ENCODE measurements at places on chromosomes 1 and 21.

GRCh38 chr1:160410406-160411005, 10.1 kb downstream of the VANGL2 start:
- no peak for DNase-seq

GRCh38 chr1:173205146-173206051, 1.7 kb downstream of the TNFSF4 start:
- DNase-seq: no peak

DNA sequence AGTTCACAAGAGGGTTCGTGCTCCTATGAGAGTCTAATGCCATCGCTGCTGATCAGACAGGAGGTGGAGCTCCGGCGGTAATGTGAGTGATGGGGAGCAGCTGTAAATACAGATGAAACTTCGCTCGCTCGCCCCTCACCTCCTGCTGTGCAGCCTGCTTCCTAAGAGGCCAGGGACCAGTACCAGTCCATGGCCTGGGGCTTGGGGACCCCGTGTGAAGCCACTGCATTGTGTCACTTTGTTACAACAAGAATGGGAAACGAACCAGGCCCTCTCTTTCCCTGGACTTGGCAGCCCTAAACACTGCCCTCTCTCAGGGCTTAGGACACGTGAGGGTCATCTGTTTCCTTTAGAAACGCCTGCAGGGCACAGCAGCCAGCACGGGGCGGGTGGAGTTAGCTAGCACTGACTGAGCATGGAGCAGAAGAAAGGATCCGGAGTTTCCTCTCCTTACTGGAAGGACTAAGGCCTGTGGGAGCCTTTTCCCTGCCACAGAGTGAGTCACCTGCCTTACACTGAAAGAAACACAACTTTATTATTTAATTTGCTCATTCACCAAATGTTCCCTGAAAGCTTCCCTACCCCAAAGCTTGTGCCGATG, 185.2 kb upstream of the TMEM51 start:
- no peak for DNase-seq

DNA sequence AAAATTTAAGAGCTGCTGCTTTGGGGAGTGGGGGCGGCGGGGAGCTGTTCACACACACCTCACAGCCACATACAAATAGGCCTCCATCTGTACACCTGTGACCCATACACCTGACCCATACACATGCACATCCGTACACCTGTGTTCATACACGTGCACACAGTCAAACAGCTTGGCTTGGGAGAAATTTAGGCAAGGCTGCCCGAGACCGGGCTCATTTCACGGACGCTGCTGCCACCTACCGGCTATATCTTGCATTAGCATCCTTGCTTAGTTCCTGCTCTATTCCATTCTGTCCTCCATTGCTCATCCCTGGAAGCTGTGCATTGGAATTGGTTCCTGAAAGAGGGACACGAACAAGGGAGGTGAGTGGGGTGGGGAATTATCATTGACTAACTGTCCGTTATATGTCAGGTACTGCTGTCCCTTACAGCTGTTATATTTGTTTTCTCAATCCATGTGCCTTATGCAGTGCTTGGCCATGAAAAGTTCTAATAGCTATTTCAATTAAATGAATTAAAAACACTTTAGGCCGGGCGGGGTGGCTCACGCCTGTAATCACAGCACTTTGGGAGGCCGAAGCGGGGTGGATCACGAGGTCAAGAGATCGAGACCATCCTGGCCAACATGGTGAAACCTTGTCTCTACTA, 37.1 kb upstream of the EPB41 start:
- DNase-seq: no peak

GRCh38 chr1:165954940-165955339, 127.5 kb downstream of the UCK2 start:
- DNase-seq: peak; percentile 62

GRCh38 chr1:209516771-209517680, 66.5 kb upstream of the CAMK1G start:
- no peak for DNase-seq

DNA sequence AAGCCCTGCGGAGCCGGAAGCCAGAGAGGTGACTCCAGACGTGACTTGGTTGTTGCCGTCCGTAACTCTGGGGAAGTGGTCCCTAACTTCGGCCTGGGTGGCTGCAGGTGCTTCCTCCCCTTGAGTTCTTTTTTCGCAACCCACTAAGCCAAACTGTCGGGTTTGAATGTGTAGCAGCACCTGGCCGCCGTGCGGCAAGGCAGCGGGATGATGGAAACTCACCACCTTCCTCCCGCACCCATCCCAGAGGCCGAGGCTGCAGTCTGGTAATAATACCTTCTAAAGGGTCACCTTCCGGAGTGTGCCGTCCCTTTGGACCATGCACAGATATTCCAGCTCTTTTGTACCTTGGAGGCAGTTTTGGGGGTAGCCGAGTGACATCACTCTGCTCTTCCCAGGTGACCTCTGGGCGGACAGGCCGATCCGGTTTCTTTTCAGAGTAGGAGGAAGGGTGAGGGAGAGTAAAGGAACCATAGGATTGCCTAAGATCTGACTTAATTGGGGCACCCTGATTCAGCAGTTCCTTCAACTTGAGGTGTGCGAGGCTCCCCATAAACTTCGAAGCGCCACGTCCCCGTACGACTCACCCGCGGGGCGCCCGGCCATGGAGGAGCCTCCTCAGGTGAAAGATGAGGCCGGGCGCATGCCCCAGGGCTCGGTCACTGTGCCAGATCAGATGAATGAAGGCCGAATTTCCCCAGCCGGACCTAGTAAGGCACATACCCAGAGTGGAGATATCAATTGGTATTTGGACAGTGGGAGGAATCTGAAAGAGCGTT, 1.0 kb downstream of the KCNK1 start:
- no peak for DNase-seq

GRCh38 chr1:111778541-111779051, 22.9 kb downstream of the DDX20 start:
- DNase-seq: no peak

GRCh38 chr1:227950735-227951346, 3.1 kb upstream of the WNT9A start:
- DNase-seq: no peak

- no peak for DNase-seq
Measured at GRCh38 chr1:25993197-25993951, 4.5 kb downstream of the PAFAH2 start.

- no peak for DNase-seq
Measured at GRCh38 chr1:221905802-221906201, 163.9 kb upstream of the DUSP10 start.

DNA sequence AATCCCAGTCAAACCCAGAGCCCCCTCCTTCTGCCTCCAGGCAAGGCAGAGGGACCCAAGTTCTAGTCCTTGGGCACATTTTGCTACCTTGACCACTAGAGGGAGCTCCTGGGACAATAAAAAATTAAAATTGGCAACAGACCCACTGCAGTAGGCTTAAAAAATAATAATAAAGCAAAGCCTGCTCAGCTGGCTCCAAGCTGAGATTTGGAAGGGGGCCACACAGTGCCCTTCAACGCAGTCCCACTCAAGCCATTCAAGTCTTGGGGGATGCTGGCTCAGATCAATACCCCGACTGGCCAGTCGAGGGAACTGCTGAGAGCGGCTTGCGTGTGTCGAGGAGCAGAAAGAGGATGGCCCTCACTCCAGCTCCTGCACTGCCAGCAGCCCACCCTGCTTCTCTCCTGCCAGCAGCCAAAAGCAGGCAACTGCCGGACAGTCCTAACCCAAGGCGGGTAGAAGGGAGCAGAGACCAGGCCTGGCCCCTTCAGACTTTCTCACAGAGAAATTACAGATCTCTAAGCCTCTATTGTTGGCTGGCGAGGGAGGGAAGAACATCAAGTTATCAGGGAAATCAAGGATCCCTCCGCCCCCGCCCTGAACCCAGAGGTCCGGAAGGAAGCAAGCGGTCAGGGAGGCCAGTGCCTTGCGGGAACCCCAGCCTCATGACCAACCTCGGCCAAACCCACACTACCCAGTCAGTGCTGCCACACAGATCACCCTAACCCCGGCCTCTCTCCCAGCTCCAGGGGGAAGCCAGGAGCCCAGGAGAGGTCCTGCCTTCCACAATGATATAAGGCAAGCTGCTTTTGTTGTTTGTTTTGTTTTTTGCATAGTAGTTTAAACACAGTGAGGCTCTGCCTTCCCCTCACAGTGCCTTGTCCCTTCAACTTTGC, 4.9 kb upstream of the ALDH4A1 start:
- DNase-seq: no peak

All from NCI-H524 treated with DMSO at 0.1 percent for 48 hours (cell line).